ENCODE measurements at places on chromosomes 2 and 18. TPM values are rescaled to one million over a fixed set of nuclear protein-coding genes. Genes with fewer than 3 reads are reported as not detected.

DNA sequence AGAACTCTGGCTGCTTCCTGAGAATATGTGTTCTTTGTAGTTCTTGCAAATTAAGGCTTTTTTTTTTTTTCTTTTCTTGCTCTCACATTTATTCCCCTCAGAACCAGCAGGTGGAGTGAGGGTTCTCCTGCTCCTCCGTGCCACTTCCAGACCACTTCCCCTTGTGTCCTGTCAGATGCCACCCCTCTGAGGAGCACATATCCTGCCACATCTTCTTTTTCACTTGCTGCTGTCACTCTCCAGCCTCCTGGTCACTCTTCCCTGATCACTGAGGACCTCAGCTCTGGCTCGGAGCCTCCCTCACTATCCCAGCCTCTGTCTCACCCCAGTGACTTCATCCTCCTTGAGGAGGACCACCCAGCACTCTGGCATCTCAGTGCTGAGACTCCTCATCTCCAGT is 100.5 kb downstream of the TACR1 start:
- DNase-seq = peak; percentile 45

GRCh38 chr18:25074925-25075324 is 277.0 kb downstream of the ZNF521 start:
- DNase-seq = no peak

ASB18 gene
- not detected for total RNA-seq

SIX2 gene
- total RNA-seq = 55.6 TPM

GRCh38 chr2:145020694-145021093 is 500.8 kb upstream of the ZEB2 start:
- peak; percentile 35 for DNase-seq

GRCh38 chr2:207156451-207157161 is 9.1 kb downstream of the KLF7 start:
- DNase-seq = no peak

DNA sequence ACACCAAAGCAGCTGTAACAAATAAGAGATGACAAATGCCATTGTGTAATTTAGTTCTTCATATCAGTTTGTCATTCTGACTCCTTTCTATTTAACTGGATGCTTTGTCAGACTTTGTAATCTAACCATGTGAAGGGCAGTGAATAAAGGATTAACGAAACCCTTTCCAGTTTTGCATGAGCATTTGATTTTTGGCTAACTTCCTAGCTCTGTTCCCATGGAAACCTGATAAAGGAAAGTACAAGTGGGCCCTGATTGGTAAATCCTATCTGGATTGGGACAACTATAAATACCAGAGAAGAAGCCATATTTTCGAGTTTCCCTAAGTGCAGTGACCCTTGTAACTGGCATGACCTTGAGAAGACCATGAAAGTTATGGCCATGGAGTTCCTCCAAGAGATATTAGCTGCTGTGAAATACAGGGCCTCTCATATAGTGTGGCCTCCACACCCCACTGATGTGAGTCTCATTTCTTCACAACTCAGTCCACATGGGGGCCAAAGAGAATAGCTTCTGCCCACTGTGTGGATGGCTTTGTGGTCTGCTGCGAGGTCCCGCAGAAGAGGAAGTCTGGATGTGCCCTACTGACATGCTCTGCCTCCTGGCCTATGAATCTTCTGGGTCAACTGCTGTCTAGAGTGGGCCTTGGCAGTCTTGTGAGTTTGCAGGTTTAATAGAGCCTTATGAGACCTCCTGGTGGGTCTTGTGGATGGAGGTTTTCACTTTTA is 38.2 kb upstream of the CYP1B1 start:
- peak; percentile 34 for DNase-seq

FBLN7 gene
- total RNA-seq = 4.4 TPM

REG1B gene
- not detected for total RNA-seq

RAB27B gene
- total RNA-seq = 30.9 TPM

DNA sequence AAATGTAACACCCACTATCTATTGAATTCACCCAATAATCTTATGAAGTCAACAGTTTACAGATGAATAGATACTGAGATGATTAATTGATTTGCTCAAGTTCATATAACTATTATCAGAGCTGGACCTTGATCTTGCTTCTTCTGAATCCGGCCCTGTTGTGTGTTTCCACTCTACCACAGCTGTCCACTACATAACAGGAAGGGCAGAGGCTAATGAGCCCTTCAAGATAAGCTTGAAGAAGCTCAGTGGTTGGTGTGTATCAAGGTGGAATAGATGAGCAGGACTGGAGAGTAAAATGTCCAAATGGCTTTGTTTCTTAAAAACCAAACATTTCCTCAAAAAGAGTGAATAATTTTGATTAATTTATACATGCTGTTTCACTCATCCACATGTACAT is 56.4 kb upstream of the ITGB6 start:
- no peak for DNase-seq

GRCh38 chr2:28225473-28226080 is 167.1 kb upstream of the FOSL2 start:
- DNase-seq = no peak

- DNase-seq = no peak
Measured at GRCh38 chr18:11419338-11419737, 190.1 kb upstream of the SLC35G4 start.

KIDINS220 gene
- total RNA-seq = 35.5 TPM

DNA sequence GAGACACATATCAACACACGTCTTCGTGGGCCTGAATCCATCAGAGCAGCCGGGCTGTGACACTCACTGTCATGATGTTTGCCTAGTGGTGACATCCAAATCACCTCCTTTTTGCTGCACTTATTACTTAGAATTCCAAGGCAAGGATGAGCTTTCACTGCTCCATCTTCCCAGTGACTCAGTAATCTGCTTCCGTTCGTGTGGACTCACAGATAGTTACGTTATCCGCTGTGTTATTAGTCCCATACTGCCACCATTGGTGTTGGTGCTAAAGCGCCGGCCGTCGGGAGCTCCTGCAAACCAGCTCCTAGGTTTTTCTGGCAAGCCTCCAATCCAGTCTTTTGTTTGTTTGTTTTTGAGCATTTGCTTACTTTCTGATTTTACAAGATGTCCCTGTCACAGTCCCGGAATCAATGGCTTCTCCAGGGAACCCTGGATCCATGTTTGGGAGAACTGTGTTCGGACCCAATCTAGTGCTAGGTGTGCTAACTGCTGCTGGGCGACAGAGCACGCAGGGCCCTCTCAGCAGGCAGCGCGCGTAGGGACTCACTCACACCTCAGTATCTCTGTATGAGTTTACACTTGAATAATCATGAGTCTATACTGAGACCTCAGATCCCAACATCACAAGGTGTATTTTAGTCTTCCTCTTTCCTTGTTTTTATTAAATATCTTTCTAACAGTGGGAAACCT is 42.6 kb downstream of the HDAC4 start:
- DNase-seq = no peak

DNA sequence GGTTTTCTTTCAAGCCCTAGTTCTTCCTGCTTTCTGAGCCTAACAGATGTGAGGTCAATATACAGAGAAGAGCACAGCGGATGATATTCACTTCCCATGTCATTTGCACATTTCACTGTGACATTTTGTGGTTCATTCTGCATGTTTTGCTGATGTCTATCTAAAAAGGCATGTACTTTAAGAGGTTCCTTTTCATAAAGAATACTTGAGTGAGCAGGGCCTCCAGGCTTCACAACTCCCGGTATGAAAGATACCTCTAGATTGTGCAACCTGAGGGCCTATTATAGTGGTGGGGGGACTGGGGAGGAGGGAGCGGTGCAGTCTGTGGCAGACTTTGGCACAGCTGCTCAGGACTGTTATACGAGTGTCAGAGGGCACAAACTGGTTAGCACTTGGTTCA is 54.6 kb downstream of the CPO start:
- DNase-seq = no peak

G6PC2 gene
- not detected for total RNA-seq

GRCh38 chr18:41113885-41114482 is 841.0 kb upstream of the PIK3C3 start:
- DNase-seq = no peak

- no peak for DNase-seq
Measured at GRCh38 chr18:62631173-62631572, 84.2 kb upstream of the PHLPP1 start.

DNA sequence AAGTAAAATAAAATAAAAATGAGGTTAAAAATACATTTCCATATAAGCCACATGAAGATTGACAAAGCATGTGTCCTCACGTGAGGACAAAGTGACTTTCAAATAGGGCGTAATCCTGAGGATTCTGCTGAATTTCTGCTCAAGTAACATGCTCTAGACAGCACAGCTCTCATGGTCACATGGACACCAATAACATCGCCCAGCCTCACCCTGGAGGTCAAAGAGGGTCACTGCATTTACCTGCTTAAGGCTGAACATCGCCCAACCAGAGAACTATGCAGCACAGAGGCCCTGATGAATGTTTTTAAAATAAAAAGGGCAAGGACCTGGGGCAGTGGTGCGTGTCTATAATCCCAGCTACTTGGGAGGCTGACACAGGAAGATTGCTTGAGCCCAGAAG is 30.2 kb downstream of the TGFBRAP1 start:
- DNase-seq = no peak

NYAP2 gene
- total RNA-seq = not detected

GRCh38 chr2:120509991-120510735 is 164.2 kb downstream of the INHBB start:
- DNase-seq = no peak

HOXD12 gene
- not detected for total RNA-seq

GRCh38 chr2:172339371-172340010 is 87.9 kb upstream of the ITGA6 start:
- DNase-seq = peak; percentile 45

DNA sequence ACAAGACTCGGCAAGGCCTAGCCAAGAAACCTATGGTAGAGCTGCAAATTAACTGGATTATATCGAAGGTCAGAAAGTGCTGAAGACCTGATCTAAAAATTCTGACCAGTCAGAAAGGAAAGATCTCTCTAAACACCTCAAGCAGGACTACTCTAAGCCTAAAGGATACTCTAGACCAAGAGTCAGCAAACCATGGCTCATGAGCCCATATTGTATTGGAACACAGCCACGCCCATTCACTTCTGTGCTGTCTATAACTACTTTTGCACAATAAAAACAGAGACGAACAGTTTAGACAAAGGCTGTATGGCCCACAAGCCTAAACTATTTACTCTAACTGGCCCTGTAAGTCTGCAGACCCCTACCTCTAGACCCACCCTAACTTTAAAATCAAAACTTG is 18.7 kb downstream of the RTN4 start:
- DNase-seq = no peak

- peak; percentile 59 for DNase-seq
Measured at GRCh38 chr2:68362069-68362468, 3.0 kb upstream of the PLEK start.

DNA sequence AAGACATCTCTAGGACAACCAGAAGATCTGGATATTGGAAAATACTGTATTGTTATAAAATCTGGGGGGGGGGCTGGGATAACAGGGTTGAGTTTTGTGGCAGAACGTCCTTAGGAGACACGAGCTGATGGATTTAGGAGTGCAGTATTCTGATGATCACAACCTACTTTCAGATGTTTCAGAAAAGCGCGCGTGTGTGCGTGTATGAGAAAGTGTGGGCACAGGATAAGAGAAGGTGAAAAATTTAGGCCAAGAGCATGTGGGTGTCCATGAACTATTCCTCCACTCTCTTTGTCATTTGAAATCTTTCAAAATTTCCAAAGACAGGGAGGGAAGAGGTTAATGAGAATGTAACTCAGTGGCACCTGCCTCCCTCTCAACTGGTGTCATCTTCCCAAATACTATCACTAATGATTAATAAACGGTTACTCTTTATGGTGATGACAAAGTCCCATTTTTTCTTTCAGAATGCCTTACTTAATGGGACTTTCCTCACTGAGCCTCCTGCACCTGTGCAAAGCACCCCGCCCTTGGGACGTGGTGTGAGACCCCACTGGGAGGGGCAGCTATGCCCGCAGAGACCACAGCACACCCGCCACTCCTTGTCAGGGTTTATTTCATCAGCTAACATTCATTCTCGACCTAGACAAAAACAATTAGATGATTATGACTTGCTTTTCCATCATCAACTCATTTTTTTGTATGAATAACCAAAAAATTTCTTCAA is 53.6 kb downstream of the HS6ST1 start:
- DNase-seq = no peak

CCDC74B gene
- 24.8 TPM for total RNA-seq

DNA sequence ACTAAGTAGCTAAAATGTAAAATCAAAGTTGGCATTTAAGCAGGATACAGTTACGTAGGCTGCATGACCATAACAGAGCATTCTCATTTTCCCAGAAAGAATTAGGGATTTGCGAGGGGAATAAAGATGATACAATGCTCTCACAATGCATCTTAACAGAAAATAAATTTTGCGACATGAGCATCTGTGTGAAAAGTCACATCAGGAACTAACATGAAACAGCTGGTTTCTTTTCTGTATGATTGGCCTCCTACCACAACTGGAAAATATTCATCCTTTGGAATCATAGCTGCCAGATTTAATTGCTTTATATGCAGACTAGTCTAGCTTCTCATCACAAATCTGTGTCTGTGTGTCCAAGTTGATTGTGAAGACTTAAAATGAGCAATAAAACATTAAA is 66.0 kb downstream of the KCTD18 start:
- no peak for DNase-seq

LHCGR gene
- total RNA-seq = not detected

GRCh38 chr2:174442546-174443510 is 44.0 kb downstream of the GPR155 start:
- DNase-seq = peak; percentile 85

DNA sequence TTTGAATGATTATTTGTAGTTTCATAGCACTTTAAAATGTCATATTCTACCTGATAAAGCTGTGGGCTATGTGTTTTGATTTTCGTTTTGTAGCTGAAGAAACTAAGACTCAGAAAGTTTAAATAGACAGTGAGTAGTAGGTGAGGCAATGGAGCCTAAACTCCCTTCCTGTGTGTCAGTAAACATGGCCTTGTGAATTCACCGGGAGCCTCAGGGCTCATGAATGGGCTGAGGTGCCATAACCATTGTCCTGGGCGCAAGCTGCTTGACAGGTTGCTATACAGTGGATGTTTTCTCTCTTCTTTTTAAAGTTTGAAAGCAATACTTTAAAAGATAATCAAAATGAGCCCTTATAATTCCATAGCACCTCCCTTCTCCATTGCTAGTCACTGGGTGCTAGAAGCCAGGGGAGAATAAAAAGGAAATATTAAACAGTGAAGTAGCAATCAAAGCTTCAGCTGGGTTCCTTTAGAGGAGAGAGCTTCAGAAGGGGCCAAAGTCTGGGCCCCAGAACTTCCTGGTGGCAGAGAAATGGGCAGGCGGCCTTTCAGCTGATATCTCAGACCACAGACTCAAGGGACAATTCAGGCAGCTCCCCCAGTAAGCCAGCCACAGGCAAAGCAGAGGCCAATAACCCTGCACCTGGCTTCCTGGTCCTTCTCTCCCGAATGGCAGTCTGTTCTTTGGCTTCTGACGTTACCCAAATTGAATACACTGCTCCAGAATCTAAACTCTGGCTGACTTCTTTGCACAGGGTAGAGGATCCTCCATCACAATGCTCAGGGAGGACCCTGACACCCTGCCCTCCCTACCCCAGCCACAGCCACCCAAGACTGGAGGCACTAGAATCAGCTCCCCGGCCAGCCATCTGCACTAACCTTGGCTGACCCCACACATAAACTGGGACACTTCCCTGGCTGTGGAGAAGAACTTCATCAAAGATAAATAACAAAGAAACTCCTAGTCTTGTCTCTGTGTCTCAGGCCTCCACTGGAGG is 51.8 kb upstream of the NPAS2 start:
- DNase-seq = no peak

COA5 gene
- 29.1 TPM for total RNA-seq

GRCh38 chr2:229620289-229620688 is 94.1 kb downstream of the DNER start:
- DNase-seq = no peak

UGT1A5 gene
- not detected for total RNA-seq
